ENCODE measurements at places on chromosomes 2 and 18.
A peak's percentile ranks its signal among the peaks of the same experiment; 100 is the strongest.

- peak; percentile 2 for DNase-seq
Observed at GRCh38 chr2:31337197-31337596, 77.3 kb downstream of the XDH start.

DNA sequence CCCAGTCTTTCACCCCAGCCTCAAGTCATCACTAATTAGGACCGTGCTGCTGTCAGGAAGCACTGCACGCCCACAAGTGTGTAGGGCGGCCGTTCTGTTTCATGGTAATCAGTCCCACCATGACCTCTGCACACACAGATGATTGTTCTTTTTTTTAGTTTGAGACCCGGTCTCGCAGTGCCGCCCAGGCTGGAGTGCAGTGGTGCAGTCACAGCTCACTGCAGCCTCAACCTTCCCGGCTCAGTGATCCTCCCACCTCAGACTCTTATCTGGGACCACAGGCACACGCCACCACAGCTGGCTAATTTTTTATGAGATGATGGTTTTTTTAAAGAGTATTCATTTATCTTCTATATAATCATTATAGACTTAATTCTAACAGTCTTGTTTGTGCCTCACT, 1.8 kb upstream of the IAH1 start:
- DNase-seq = no peak

DNA sequence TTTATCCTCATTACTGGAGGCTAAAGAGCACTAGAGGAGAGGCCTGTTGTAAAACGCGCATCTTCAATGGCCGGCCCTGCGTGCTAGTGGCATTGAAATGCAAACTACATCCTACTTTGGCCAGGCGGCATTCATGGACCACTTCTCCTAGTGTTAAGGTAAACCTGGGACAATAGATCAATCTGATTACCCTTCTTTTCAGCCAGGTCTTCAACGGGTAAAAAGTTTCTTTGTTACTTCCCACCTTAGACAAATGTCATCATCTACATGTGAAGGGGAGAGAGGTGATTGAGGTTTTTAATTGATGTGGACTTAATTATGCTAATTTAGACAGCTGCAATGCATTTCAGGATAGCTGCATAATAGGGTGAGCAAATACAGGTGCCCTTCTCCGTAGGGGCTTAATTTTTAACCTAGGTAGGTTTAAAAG, 628.0 kb downstream of the ZEB2 start:
- no peak for DNase-seq

GRCh38 chr2:170408461-170409163, 230.7 kb downstream of the MYO3B start:
- DNase-seq = no peak

- DNase-seq = no peak
Observed at GRCh38 chr2:238616681-238617080, 190.0 kb downstream of the ASB1 start.

DNA sequence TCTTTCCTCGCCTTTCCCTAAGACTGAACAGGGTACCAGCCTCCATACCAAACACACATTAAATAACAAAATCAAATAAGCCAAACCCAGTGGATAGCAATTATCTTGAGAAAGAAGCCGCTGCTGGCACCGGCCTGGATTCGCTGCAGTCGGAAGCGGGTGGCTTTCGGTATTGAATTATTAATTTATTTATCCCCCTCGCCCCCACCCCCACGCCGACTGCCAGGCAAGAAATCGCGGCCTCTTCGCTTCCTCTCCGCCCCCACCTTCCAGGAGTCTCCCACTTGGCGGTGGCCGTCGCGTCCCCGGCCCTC, 370 bp upstream of the ZNF804A start:
- no peak for DNase-seq

- no peak for DNase-seq
Observed at GRCh38 chr2:223161873-223162458, 110.0 kb downstream of the KCNE4 start.

DNA sequence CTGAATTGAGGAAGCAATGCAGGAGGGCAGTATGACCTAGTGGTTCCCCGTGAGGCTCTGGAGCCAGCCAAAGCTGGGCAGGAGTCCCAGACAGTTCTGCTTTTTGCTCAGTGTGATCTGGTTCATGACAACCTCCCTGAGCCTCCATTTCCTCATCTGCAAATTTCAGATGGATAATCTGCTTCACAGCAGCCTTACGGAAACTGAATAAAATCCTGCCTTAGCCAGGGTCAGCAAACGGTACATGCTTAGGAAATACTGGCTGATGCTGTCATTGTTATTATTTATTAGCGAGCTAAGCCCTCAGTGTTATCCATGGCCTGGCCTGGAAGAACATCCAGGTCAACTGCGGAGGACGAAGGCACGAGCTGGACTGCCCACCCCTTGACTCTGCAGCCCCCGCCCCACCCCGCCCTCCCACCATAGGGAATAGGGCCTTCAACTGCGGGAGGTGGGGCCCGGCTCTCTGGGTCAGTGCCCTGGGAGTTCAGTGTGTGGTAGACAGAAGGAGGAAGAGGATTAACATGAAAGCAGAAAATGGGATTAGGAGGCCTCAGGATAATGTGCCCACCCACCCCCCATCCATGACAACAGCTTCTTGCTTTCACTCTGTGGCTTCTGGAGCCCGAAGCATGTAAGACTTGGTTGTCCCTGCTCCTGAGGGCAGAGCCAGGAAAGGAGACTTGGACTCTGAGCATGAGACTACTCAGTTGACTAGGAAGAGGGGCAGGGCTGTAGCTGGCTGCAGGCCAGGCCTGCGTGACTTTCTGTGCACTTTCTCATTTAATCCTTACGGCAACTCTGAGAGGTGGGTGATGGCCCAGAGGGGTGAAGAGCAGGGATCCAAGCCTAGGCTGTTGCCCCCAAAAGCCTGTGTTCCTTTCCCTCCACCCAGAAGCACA, 13.1 kb downstream of the PKDCC start:
- DNase-seq = no peak

All from T-helper 2 cell treated with Interferon-gamma antibody and Interleukin-4, amounts not matched to agents 5 μg/mL and 100 μg/mL, for 36 hours (primary cell).